ENCODE measurements at places on chromosomes 4 and X.

GRCh38 chr4:97892592-97893266, 250.5 kb downstream of the STPG2 start:
- DNase-seq, result no peak

- DNase-seq, result no peak
Observed at GRCh38 chr4:13985837-13986236, 358.3 kb upstream of the BOD1L1 start.

DNA sequence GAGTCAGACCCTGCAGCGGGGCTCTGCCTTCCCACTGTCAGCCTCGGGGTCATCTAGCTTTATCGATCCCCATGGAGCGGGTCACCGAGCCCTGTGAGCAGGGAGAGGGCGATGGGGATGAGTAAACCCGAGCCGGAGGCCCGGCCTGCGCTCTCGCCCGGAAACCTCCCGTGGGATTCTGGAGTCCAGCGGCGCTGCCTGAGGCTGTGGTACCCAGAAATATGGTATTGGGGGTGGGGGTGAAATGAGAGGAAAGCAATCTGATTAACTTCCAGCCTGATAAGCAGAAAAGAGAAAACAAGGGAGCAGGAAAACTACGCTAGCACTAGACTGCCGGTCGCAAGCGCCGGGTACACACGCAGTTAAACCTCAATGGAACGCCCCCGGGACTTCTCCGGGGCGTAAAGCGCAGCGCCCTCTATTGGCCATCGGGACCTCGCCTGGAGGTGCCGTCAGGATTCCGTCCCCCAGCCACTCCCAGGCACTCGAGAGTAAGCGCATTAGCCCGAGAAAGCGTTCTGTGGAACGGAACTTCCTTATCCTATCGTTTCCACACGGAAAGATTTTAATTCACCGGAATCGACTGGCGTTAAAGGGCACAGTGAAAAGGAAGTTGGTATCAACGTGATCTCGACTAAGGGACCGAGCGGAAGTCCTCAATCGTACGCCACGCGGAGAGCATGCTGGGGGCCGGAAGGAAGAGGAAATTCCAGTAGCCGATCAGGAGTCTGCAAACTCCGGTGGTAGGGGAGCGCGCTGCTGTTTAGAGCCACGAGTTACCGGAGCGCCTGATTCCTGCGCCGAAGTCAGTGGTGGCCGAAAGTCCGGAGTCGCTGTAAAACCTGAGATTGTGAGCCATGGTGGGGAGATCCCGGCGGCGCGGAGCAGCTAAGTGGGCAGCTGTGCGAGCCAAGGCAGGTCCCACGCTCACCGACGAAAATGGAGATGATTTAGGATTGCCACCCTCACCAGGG, at the start of gene UTP3:
Gene UTP3, plus strand, starts transcription at position 712 of the 974 bp plus-strand sequence. Its CDS starts 146 bp downstream, at position 858.
- peak; percentile 89 for DNase-seq

DNA sequence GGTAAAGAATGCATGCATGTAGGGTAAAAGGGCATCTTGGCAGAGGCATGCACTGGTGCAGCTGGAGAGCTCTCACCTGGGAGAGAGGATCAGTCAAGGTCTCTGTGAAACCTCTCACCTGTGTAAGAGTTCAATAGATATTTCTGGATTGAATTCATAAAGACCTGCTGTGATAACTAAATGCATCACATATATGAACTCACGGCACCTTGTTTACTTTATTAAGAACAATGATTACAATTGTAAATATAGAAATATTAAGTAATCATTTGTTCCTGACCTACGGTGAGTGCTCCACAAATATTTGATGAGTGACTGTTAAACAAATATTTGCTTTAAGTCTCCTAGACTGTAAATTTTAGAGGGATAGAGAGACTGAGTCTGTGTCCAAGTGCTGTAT, 85.9 kb upstream of the PAQR3 start:
- no peak for DNase-seq

DNA sequence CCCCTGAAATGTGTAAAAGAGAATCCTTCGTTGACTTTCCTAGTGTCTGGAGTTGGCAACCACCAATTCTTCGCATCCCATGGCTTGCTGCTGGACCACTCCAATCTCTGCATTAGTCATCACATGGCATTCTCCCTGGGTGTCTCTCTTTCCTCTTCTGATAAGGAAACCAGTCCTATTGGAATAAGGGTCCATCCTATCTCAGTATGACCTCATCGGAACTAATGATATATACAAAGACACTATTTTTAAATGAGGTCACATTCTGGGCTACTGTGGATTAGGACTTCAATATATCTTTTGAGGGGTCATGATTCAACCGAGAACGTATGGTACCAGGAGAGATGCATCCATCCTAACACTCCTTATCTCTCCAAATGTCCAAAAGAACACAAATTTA, 259.1 kb upstream of the CPEB2 start:
- DNase-seq, result no peak

- DNase-seq, result no peak
Observed at GRCh38 chr4:5004496-5004895, 14.8 kb downstream of the CYTL1 start.

- DNase-seq, result no peak
Observed at GRCh38 chr4:26619784-26620183, 35.9 kb downstream of the TBC1D19 start.

DNA sequence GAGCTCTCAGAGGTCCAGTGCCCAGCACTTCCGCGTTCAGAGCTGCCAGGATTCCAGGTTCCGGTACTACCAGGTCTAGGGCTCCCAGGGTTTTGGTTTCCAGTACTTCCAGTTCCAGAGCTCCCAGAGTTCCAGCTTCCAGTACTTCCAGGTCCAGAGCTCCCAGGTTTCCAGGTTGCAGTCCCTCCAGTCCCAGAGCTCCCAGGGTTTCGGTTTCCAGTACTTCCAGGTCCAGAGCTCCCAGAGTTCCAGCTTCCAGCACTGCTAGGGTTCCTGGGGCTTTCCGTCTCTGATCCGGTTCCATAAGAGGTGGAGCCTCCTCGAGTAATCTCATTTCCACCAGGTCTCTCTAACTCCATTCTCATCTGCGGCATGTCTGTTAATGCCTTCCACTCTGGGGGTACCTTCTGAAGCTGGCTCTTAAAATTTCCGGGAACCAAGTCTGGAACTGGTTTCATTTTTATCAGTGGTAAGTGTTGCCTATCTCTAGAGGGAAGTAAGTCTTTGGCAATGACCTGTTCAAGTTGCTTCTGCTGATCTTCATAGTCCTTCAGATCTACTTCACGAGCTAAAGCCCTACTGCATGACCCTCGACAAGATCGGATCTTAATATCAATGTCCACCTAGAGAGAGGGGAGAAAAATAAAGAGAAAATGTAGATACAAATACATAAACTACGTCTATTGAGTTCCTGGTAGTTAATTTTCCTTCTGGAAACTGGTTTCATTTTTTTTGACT, 4.1 kb downstream of the FGA start:
- no peak for DNase-seq

GRCh38 chr4:156515295-156515694, 456.3 kb downstream of the PDGFC start:
- DNase-seq, result no peak

GRCh38 chr4:1361431-1361830, 14.4 kb downstream of the UVSSA start:
- DNase-seq, result no peak

GRCh38 chr4:169620880-169621248, 486 bp downstream of the CLCN3 start:
- no peak for DNase-seq

GRCh38 chrX:20001588-20001987, 10.7 kb upstream of the BCLAF3 start:
- DNase-seq, result no peak

GRCh38 chr4:131499141-131499873, 1649.8 kb upstream of the PCDH10 start:
- no peak for DNase-seq

All from NCI-H1105 (cell line).